Endodermal cell (in vitro differentiated cells): ENCODE measurements at places on chromosomes 3 and 15.

GRCh38 chr15:73569361-73569760, 63.8 kb downstream of the NPTN start:
- no peak for DNase-seq

DNA sequence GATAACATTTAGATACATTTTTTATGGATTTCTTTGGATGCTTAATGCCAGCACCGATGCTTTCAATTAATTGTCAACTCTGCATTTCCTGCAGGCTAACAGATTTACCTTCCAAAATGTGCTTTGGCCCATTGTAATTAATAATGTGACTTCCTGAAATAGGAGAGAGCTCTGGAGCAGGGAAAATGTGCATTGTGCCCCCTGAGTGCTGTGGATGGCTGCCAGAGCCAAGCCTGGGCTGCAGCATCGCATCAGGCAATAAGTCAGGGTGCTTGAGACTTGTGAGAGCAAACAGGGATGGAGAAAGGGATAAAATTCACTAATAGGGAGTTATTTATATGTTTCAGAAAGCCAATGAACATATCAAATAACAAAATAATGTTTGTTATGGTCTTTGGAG, 133.8 kb downstream of the MOBP start:
- DNase-seq, result no peak

GRCh38 chr15:78033864-78034263, 43.6 kb downstream of the TBC1D2B start:
- no peak for DNase-seq

- DNase-seq, result no peak
These were observed 15.1 kb downstream of the AVEN start for GRCh38 chr15:34023907-34024306.

- DNase-seq, result no peak
These were observed 8.9 kb downstream of the XIRP1 start for GRCh38 chr3:39183211-39184080.

- DNase-seq, result no peak
These were observed 175.9 kb downstream of the CHST2 start for GRCh38 chr3:143295201-143296080.
